Natural killer cell (primary cell): ENCODE measurements at places on chromosomes 5 and 9. TPM values are rescaled to one million over a fixed set of nuclear protein-coding genes. Genes with fewer than 3 reads are reported as not detected.

The MYMK gene
- not detected for total RNA-seq

The CDC25C gene
- total RNA-seq = not detected

The TLX3 gene
- total RNA-seq = not detected

The PCDHGC3 gene
- 0.75 TPM for total RNA-seq

The IL3 gene
- total RNA-seq = not detected

The OCLN gene
- total RNA-seq = 1.3 TPM

The TLR4 gene
- total RNA-seq = 15.4 TPM

The CLIC3 gene
- total RNA-seq = 286 TPM

The STOML2 gene
- total RNA-seq = 41.4 TPM

The SLC6A3 gene
- total RNA-seq = not detected

The BRINP1 gene
- not detected for total RNA-seq
